ENCODE measurements at places on chromosomes 2 and 18.

DNA sequence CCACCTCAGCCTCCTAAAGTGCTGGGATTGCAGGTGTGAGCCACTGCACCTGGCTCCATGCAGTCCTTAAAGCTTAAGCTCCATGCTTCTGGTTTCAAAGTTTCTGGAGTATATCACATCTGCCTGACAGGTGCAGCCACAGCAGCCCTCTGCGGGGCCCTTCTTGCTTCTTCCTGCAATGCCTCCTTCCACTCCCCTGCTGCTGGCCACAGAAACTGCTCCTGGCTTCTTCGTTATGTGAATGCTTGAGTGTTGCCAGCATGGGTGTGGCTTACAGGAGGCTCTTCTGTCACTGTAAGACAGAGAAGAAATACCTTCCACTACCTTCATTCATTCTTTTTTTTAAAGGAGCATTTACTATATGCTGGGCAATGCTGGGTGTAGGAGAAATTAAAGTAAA lies 10.1 kb upstream of the CCBE1 start:
- DNase-seq: no peak

GRCh38 chr2:48755473-48755872 lies at the start of gene LHCGR:
Gene LHCGR (minus strand): TSS chr2:48755724. CDS start chr2:48755671, 53 bp downstream.
- DNase-seq: no peak

DNA sequence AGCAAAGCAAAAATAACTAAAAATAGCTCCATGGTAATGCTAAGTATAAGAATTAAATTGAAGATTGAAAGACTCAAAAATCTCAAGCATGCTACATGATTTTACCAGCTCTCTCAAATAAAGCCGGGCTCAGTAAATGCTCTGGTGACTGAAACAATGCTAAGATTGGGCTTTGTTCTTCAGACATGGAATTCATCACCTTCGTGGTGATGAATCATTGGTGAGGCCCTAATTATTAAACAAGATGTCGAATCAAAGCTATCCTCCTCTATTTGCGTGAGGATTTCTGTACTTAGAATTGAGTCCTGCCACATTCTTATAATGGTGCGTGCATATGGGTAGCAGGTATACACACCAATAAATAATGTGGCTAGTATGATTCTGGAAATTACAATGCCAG lies 58.8 kb upstream of the LRRTM1 start:
- no peak for DNase-seq

DNA sequence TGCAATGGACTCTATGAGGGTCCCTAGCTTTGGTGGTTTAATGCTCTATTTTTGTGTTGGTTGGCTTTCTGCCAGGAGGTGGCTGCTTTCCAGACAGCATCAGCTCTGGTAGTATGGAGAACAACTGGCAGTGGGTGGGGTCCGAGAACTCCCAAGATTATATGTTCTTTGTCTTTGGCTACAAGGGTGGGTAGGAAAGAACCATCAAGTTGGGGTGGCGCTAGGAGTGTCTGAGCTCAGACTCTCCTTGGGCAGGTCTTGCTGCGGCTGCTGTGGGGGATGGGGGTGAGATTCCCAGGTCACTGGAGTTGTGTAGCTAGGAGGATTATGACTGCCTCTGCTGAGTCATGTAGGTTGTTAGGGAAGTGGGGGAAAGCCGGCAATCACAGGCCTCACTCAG lies 976.1 kb upstream of the GYPC start:
- DNase-seq: no peak

DNA sequence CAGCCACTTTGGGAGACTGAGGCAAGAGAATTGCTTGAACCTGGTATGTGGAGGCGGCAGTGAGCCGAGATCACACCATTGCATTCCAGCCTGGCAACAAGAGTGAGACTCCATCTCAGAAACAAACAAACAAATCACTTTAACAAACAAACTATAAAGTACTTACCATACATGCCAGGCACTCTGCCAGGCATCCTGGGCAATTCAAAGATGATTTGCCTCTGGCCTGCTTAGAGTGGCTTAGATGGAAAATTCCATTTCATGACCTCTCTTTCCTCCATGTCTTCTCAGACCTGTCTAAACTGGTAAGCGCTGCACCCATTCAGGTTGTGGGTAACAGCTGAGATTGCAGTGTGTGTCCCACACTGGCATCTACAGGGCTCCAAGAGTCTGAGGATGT lies 273.2 kb downstream of the BCL2 start:
- no peak for DNase-seq

DNA sequence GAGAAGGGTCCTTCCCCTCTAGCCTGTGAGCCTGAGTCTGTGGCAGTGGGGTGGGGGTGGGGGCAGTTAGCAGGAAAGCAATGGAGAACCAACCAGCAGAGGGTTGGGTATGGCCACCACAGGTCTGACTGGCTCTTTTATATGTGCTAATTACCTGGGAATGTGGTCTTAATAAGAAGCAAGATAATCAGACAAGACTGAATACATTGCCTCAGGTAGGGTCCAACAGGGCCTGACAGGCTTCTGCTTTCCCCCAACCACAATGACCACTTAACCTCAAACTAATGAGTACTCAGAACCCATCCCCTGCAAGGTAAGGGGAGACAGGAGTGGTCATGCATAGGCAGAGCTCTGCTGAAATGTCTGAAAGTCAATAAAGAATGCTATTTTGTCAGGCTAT lies 39.2 kb upstream of the GALNT1 start:
- no peak for DNase-seq

- DNase-seq: no peak
Measured at GRCh38 chr18:7676253-7676873, 109.2 kb downstream of the PTPRM start.

DNA sequence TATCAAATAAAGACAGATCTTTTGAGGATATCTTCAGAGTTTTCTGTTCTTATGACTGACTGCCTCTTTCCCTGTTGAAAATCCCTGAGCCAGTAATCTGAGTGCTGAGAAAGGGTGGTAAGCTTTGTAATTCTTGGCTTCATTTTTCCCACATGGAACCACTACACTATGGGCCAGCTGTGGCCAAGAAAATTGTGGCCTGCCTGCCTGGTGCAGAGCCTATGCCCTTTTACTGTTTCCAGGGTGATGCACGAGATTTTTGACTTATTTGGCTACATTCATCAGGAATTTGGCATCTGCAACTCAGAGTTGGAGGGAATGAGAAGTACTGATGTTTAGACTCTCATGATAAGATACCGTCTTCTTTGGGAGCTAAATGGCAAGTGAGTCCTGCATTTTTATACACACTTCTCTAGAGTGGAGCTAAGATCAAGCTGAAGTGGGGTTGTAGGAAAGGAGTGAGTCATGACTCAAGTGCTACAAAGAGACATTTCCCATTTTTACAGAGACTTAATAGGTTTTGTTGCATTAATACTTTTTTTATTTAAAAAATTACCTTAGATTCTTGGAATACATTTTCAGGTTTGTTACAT lies 328.2 kb upstream of the CDH7 start:
- no peak for DNase-seq

DNA sequence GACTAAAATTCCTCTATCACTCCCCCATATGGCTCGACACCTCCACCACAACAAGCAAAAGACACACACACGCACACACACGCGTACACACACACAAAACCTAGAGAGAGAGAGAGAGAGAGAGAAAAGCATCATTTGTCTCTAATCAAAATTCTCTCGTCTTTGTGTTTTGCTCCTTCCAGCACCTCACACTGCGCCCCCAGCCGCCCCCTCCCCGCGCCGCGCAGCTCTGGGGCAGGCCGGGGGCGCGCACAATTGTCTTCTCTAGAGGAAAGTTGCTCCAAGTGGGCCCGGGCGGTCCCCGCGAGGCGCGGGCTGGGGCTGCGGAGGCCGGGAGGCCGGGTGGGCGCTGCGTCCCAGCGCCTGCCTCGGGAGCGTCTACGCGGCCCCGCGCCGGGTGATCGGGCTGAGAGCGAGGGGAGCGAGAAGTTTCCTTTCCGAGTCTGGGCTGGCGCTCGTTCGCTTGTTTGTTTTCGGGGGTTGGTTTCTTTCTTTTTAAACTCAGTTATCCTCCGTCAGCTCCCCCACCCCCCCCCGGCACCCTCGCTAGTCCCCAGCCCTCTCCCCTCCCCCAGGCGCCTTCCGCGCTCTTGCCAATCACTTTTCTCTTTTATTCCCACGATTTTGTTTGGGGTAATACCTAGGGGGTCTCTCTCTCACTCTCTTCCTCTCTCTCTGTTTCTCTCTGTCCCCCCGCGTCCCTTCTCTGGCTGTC lies 4.1 kb downstream of the ZEB2 start:
- DNase-seq: peak; percentile 76

GRCh38 chr18:3269241-3269913 lies 7.4 kb downstream of the MYL12B start:
- DNase-seq: no peak

- DNase-seq: no peak
Measured at GRCh38 chr2:169320561-169320960, 41.8 kb downstream of the LRP2 start.

- DNase-seq: no peak
Measured at GRCh38 chr2:19104503-19104902, 253.9 kb downstream of the OSR1 start.

GRCh38 chr2:127640082-127641072 lies 5.6 kb upstream of the GPR17 start:
- DNase-seq: no peak

GRCh38 chr18:60202708-60203107 lies 169.9 kb downstream of the MC4R start:
- DNase-seq: peak; percentile 54

DNA sequence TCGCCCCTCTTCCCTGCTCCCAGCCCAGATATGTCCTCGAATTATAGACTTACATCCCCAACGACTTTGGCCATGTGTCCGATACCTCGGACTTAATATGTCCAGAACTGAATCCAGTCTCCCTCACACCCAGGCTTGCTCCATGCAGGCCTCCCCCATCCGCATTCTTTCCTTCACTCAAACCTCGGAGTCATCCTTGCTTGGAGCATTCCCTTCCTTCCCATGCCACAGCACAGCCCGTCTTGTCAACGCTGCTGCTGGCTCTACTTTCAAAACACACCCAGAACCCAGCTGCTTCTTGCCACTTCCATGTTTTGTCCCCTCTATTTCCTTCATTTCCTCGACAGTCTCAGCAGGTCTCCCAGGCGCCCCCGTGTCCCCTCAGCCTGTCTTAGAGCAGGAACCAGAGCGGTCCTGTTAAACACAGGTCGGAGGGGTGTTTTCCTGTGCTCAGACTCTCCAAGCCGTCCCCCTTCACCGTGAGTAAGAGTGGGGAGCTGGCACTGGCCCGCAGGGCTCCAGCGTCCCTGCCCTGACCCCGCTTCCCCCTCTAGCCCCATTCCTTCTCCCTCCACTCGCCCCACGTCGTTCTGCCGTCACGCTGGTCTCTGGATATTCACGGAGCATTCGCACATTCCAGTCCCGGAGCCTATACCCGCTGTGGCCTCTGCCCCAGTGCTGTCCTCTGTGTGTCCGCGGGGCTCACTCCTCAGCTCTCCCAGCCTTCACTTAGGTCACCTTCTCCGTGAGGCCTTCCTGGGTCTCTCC lies 54.4 kb downstream of the VAPA start:
- DNase-seq: no peak

- no peak for DNase-seq
Measured at GRCh38 chr18:74299746-74300145, 8.0 kb upstream of the CYB5A start.

DNA sequence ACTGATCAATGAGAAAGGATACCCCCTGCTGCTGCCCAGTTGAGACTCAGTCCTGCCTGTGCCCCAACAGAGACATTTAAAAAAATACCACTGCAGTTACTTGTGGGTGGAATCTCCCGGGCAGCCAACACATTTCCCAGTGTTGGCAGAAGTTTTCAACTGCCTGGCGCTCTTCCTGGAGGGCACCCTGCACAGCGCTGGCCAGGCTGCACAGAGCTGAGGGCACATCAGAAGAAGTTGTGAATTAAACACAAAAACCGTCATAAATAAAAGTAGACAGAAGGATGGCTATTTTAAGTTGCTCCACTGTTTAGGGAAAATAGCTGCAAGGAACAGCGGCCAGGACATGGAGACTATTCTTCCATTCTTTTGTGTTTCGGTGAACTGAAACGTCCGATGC lies 110.2 kb upstream of the THOC1 start:
- DNase-seq: no peak

DNA sequence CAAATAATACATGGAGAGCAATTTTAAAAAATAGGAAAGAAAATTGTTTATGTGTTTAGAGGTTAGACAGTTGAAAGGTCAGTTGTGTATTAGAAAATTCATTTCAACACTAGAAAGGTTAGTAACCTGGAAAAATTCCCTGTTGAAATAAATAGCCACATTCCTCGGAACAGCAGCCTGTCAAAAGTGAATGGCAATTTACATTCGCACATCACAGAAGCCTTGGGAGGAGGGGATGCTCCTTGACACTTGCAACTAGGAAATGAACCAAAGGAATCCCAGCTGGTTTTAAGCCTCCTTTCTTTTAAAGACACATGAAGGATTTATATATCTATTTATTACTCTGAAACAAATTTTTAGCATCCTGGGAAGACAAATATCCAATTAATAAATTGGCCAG lies 653.5 kb upstream of the LRRTM4 start:
- no peak for DNase-seq

- peak; percentile 78 for DNase-seq
Measured at GRCh38 chr2:176126929-176127773, 2.4 kb upstream of the HOXD8 start.

DNA sequence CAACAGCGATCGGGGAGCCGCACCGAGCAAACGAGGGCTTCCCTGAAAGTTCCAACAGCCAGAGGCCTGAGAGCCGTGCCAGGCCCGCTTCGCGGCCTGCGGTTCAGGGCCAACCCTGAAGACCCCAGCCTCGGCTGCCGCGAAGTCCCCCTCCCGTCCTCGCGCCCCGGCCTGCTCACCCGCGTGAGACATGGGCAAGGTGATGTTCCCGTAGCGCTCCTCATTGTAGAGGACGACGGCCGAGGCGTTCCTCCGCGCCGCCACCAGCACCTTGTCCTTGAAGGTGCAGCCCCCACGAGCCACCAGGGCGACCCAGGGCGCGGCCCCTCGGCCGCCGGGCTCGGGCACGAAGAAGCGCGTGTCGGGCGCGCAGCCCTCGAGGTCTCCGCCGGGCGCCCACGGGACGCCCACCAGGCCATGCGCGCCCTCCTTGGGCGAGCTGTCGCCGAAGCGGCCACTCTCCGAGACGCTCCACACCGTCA lies 510 bp downstream of the RNF149 start:
- no peak for DNase-seq

GRCh38 chr18:45487581-45487980 lies 127.7 kb upstream of the SLC14A2 start:
- no peak for DNase-seq

GRCh38 chr2:106596844-106597243 lies 109.7 kb downstream of the CD8B2 start:
- DNase-seq: no peak
